HepG2 (cell line): ENCODE measurements at places on chromosomes 13 and 19. TPM values are rescaled to one million over a fixed set of nuclear protein-coding genes. Genes with fewer than 3 reads are reported as not detected.

DNA sequence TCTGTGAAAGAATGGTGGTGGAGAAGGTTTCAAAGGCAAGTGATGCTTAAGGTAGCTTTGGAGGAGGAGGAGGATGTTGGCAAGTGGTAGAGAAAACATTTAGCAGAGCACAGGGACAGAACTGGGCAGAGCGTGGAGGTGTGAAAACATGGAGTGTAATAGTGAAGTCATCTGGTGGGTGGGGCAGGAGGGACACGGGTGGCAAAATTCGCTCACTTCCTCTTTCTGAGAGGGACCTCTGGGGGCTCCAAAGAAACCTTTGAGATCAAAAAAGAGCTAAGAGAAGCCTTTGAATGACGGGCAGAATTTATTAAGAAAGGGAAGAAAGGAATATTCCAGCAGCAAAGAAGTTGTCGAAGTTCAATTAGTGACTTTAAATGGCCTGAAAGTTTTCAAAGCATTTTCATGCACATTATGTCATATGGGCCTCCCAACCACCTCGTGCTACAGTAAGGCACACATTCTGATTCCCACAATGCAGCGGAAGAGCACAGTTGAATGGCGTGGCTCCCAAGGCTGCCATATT lies 82.8 kb downstream of the STARD13 start:
- no peaks in the 10 kb centered on the region for H3K27me3 ChIP-seq
- H3K27ac ChIP-seq = no peak overlapping the region
- DNase-seq = no peak

DNA sequence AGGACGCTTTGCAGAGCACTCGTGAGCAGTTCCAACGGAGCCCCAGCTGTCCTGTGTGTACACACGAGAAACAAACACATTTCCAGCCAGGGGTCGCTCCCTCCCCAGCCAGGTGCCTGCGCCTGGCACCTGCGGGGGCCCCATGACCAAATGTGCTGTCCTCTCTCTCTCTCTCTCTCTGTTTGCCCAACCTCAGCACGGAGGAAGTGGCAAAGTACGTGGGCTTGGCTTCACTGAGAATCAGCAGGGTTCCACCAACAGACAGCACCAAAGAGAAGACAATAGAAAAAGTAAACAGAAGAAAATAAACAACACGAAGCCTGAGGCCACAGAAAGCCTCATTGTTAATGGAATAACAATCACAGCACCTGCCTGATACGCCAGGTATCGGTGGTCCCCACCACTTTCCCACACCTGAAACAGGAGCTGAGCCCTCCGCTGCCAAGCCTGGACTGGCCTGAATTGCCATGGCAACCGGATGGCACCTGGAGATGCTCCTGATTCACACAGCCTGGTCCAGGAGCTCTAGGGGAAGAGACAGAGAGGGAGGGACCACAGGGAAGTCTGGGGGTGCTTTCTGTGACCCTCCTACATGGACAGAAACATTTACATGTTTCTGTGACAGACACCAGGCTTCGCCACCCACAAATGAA lies 103.9 kb upstream of the CACNA1A start:
- no peaks in the 10 kb centered on the region for H3K36me3 ChIP-seq
- no peak overlapping the region for H3K27ac ChIP-seq
- H3K4me3 ChIP-seq = no peak overlapping the region
- DNase-seq = no peak

The ADPRHL1 gene
- total RNA-seq = 0.34 and 0.40 TPM in 2 replicates

GRCh38 chr13:45249662-45250061 lies 48.8 kb upstream of the KCTD4 start:
- H3K4me1 ChIP-seq = peaks cover 17% of the 10 kb centered on the region
- DNase-seq = no peak
- no peak overlapping the region for H3K27ac ChIP-seq
- no peaks in the 10 kb centered on the region for H3K27me3 ChIP-seq
- 0 out of 3 replicates have a peak, but pooled peaks cover 6% of the 10 kb centered on the region for H3K36me3 ChIP-seq

The PSG6 gene
- total RNA-seq = not detected in 2 replicates
